Mucosa of gallbladder (tissue), 1 donor: ENCODE measurements at places on chromosomes 11 and 22. TPM values are rescaled to one million over a fixed set of nuclear protein-coding genes. Genes with fewer than 3 reads are reported as not detected.

Gene VSIG10L2
- total RNA-seq = not detected

Gene KCNJ11
- 11.9 TPM for total RNA-seq

Gene ZDHHC5
- total RNA-seq = 60.7 TPM

Gene NXPE2
- not detected for total RNA-seq

- DNase-seq = no peak
Observed at GRCh38 chr11:123551079-123551478, 103.3 kb downstream of the SCN3B start.

DNA sequence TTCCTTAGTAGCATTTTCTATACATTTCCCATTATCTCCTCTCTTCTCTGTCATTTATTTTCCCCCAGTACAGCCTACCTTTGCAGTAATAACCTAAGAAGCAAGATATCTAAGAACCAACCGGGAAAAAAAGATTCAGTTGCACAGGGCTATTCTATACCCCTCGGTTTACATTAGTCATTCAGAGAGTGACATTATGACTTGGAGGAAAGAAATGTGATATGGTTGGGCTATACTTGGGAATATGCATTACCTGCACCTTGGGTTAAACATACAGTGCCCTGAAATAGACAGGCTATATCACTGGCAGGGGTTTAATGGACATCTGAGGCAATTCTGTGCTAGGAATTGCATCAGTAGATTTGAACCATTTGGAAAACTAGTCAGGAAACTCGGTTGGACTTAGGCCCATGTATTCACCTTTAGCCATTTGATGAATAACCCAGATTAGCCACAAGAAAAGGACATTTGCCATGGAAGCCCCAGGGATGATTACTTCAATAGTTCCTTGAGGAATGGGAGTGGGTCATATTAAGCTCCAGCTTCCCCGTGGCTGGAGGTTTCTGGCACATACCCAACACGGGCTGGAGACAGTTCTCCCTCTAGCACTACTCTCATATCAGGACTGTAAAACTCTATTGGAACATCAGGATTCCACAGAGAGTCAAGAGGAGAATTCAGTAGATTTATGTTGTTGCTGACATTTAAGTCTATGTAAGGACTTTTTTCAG lies 973.2 kb downstream of the NTM start:
- DNase-seq = no peak

DNA sequence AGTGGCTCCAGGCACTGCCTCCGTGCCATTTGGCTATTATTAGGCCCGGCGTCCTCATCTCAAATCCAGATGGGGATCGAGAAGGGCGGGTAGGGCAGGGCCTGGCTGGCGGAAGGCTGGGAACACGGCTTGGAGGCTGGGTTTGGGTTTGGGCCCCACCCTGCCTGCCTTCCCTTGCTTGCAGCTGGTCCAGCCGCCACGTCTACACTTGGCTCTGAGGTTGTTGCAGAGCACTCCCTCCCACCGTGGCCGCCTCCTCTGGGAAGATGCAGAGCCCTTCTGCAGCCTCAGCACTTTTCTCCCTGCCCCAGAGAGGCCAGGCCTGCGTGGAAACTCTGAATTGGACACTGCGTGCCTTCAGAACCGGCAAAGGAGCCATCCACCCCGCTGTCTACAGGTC lies 5.2 kb upstream of the SMTN start:
- peak; percentile 85 for DNase-seq

DNA sequence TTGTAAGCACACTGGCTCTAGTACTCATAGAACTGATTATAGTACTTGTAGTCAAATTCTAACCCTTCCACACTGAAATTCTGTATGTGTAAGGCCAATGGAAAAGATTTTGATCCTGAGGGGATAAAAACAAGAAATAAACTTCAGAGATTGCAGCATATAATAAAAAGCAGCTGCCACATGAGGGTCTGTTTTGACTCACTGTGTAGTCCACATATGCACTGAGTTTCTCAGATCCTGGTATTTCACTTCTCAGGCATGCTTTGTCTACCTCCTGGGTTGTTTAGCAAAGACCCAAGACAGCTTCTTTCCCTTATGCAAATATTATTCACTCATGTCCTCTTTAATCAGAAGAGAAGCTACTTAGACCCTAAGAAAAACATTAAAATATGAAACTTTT lies 71.1 kb upstream of the SLC5A12 start:
- no peak for DNase-seq

DNA sequence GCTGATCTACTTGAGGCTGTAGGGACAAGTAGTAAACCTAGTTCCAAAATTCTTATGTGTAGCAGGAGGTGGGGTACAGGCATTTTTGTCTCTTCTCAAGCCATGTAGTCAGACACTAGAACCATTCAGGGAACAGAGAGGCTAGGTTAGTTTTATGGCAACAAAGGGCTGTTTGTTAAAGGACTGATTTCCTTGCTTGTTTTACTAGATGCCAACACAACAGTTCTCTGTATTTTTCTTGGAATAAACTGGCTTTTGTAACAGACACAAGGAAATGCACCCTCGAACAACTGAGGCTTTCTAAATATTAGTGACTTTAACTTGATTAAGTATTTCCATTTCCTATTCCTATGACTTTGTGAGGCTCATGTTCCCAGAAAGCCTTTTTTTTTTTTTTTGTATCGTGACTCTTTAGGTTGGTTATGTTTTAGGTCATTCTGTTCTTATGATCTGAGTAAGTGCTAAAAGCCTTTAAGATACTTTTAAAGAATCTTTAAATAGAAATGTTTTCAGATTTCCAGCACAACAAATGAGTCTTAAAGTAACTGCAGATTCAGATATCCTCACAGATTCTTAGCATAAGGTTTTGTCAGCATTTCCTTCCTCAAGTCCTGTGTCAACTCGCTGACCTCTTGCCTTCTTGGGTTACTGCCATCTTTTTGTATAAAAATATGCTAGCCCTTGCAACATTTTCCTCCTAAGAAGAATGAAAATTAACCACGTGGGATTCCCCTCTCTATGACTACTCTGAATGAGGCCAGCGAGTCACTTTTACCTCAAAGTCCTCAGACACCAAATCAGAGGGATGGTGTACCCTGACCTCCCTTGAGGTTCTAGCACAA lies 92.5 kb downstream of the CCDC83 start:
- peak; percentile 51 for DNase-seq

DNA sequence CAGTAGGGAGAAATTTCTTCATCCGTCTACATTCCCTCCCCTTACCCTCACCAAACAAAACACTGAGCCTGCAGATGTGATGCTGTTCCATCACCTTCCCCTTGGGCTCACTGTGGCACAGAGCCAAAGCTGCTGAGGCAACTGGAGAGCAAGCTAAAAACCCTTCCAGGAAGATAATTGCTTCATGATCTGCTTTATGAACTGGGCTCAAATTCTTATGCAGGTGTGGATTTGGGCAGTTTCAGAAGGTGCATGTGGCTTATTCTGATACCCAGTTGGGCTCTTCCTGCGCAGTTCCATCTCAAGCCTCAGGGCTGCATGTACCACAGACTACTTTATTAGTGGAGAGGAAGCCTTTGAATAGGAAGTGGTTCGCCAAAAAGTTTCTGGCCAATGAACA lies 58.3 kb downstream of the AAMDC start:
- no peak for DNase-seq

DNA sequence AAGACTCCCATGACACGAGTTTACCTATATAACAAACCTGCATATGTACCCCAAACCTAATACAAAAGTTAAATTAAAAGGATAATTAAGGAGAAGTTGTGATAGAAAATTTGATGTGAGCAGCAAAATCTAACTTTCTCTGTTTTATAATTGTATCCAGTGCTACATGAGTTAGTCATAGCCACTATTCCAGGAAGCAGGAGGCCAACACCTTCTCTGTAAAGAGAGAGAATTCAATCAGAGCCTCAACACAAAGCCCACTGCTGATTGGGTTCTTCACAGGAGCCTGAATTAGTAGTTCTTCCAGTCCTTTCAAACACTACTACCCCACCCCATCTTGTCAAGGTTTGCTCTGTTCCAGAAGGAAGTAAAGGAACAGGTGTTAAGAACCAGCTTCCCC lies 84.2 kb downstream of the BLID start:
- no peak for DNase-seq

DNA sequence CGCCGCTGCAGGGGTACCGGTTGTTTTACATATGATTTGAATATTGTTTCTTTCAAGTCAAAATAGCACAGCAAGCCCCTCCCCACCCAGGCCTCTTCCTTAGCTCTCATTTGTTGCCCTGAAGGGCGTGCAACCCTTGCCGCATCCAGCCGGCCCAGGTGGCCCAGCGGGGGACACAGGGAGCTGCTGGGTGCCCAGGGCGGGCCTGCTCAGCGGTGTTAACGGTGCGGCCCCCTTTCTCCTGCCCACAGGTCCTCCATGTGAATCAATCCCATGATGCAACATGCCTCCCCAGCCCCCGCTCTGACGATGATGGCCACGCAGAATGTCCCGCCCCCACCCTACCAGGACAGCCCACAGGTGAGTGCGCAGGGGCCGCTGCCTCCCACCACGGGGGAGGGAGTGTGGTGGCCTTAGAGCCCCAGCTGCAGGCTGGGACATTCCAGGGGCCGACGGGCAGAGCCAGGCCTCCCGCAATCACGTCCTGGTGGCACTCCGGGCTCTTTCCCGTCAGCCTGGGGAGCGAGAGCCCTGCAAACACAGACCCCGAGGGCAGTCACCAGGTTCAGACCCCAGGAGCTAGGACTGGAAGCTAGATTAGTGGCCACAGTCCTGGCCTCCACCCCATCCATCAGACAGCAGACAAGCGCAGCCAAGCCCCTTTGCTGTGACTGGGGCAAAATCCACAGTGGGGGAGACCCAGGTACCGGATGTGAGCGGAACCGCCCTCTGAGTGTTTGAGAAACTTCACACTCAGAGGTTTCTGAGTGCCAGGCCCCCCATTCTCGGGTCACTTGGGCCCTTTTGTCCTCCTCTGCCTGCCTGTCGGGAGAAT lies 144.8 kb downstream of the FEZ1 start:
- no peak for DNase-seq

DNA sequence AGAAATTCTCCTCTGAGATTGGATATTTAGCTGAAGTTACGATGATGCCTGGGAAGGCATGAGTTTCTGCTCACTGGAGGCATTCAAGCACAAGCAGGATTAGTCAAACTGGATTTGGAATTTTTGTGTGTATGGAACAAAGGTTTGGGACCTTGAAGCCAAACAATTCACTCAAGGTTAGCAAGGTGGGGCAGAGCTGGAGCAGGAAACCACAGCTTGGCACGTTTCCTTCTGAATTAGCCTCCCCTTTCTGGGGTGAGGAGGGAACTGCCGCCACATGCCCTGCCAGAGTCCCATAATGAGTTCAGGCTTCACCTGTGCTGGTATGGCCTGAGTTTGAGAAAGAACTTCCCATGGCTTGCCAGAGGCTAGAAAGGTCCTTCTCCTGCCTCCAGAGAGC lies 50.9 kb upstream of the RRAS2 start:
- no peak for DNase-seq

DNA sequence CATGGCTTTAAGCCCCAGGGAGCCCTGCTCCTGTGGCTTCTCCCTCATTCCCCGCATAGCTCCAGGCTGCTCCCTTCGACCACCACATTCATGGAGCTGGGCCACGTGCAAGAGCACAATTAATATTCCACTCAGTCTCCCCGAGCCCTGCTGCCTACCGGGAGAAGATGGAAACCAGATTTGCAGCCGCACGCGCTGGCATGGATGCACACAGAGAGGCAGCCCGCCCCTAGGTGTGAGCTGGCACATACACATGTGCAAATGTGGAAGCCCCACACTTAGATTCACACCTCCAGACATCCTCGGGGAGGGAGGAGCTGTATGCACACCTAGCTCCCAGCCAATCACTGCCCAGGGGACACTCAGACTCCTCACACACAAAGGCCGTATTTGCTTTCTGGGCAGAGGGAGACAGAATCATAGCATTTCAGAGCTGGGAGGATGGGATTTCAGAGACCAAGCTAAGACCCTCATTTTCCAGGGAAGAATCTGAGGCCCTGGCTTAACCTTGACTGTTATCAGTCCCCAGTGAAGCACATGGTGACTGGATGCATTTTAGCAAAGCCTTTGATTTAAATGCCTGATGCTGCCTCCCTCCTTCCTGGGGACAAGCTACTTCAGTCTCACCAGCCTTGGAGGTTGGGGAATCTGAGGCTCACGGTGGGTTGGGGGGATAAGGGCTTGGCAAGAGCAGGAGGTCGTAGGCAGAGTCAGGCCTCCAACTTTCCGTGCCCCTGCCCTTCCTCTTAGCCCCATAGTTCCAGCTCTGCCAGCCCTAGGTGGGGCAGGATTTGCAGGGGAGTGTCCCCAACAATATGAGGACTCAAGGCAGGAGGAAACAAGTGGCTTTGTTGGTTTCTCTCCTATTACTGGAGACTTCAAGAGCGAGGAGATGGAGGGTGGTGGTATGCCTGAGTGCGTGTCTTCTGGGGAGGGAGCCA lies 5.3 kb upstream of the CREB3L1 start:
- DNase-seq = no peak

DNA sequence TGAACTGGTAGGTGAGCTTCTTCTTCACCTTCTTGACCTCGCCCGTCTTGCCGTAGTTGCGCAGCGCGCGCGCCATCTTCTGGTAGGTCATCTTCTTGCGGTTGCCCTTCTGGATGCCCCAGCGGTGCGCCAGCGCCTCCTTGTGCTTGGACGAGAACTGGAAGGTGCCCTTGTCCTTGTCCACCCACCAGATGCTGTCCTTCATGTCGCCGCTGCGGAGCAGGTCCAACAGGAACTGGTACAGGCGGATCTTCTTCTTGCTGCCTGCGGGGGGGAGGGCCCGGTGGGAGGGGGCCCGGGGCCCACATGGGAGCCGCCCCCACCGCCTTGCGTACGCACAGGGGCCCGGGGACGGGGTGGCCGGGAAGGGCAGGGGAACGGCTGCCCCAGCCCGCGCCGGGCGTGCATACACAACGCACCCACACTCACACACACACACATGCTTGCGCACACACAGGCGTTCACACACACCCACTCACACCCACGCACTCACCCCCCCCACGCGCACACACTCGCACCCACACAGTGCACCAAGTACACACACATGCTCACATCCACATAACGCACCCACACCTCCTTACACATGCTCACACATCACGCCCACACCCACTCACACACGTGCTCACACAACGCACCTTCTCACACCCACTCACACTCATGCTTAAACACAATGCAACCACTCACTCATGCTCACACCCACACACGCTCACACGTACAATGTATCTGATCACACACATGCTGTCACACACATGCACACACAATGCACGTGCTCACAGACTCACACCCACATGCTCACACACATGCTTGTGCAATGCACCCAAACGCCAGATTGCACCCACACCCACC lies 3.0 kb upstream of the MYBPC3 start:
- DNase-seq = peak; percentile 94

DNA sequence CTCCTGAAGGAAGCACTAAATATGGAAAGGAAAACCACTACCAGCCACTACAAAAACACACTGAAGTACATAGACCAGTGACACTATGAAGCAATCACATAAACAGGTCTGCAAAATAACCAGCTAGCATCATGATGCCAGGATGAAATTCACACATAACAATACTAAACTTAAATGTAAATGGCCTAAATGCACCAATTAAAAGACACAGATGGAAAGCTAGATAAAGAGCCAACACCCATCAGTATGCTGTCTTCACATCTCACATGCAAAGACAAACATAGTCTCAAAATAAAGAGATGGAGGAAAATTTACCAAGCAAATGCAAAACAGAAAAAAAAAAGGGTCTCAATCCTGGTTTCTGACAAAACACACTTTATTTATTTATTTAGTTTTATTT lies 171.7 kb downstream of the TTC28 start:
- no peak for DNase-seq
